ENCODE measurements at places on chromosomes 2 and 18. TPM values are rescaled to one million over a fixed set of nuclear protein-coding genes. Genes with fewer than 3 reads are reported as not detected.
A peak's percentile ranks its signal among the peaks of the same experiment; 100 is the strongest.

DNA sequence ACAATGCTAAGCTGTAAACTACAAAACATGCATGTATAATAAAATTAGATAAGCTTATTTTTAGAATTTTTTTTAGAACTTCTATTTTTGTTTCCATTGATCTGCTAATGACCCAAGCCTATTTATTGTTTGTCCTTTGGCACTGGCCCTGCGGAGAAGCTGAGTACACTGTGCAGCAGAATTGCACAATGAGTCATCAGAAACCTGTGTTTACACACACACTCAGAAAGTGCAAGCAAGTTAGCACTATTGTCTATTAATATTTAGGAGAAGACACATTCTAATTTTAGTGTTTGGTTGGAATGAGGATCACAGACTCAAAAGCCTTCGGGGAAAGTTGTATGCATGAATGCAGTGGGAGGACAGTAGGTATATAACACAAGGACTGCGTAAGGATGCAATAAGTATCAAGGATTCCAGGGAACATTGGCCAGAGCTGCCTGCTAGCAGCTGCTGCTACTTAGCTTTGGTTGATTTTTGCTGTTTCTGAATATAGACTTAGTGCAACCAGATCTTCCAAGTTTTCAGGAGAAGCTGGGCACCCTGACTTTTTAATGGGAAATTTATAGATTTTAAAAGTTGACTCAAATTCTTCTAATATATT, 128.2 kb downstream of the KCNH7 start:
- H3K27me3 ChIP-seq: no peaks in the 10 kb centered on the region
- peaks cover 18% of the 10 kb centered on the region for H3K4me1 ChIP-seq
- DNase-seq: peak; percentile 52

- H3K27me3 ChIP-seq: no peaks in the 10 kb centered on the region
- H3K27ac ChIP-seq: no peak overlapping the region
- H3K36me3 ChIP-seq: no peaks in the 10 kb centered on the region
- H3K4me3 ChIP-seq: no peak overlapping the region
- no peaks in the 10 kb centered on the region for H3K4me1 ChIP-seq
- DNase-seq: no peak
Observed at GRCh38 chr2:167424221-167424620, 535.9 kb downstream of the XIRP2 start.

CFC1 gene
- total RNA-seq: not detected

- H3K27ac ChIP-seq: no peak overlapping the region
- no peak for DNase-seq
- no peaks in the 10 kb centered on the region for H3K4me1 ChIP-seq
- H3K36me3 ChIP-seq: no peaks in the 10 kb centered on the region
Observed at GRCh38 chr2:103616891-103617290, 855.1 kb downstream of the TMEM182 start.

DNA sequence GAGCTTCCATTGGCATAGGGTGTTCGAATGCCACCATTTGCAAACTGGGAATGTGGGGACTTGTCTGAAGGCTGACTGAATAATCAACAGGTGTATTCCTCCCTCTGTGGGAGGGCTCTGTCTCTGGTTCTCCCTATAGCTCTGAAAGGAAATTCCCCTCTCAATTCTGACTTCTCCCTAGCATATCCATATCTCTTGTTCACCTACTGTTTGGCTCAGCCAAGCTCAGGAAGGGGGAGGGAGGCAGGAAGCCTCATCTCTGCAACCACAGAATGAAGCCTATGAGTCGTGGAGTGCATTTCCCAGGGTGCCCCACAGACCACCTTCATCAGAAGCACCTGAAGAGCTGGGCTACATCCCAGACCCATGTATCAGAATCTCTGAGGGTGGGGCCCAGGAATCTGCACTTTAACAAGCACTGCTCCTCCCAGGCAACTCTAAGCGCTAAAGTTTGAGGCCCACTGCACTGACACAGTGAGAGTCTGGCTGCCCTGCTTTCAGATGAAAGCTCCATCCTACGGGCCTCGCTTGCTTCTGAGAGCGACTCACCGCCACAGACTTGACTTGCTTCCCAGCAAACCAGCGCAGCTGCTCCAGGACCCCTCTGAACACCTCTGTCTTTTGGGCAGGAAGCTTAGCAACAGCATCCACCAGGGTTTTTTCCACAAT, 32.0 kb downstream of the XDH start:
- no peak overlapping the region for H3K4me3 ChIP-seq
- no peaks in the 10 kb centered on the region for H3K4me1 ChIP-seq
- no peaks in the 10 kb centered on the region for H3K27me3 ChIP-seq
- no peaks in the 10 kb centered on the region for H3K36me3 ChIP-seq
- H3K27ac ChIP-seq: no peak overlapping the region
- no peak for DNase-seq

DNA sequence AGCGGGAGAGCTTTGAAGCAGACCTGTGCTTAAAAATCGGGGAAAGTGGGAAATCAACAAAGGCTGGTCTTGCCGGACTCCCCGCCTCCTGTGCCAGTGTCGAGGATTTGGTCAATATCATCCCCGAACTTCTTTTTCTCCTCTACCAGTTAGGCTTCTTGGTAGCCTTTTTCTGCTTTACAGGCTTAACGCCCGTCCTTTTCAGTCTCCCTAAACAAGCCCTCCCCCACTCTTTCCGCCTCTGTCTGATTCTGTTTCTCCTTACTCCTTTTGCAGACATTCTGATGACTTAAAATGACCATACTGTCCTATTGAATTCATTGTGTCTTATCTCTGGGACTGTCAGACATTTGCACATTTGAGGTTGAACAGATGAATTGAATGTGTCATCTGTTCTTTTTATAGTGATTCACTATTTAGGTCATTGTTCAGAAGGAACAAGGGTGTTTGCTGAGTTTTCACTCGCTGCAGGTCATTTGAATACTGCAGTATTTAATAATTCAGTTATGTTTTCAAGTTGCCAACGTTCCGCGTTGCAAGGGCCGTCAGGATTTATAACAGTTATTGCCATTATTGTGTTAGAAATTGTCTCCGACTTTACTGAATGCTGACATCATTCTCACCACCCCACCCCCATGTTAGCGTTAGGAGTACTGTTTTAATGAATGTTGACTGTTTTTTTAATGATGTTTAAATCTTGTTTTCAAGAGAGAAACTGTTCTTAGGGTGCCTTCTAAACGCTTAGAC, 1.1 kb downstream of the ITGAV start:
- H3K4me3 ChIP-seq: peak overlapping the region; percentile 90
- peak overlapping the region; percentile 99 for H3K27ac ChIP-seq
- no peaks in the 10 kb centered on the region for H3K27me3 ChIP-seq
- DNase-seq: peak; percentile 25
- H3K36me3 ChIP-seq: no peaks in the 10 kb centered on the region

- H3K36me3 ChIP-seq: no peaks in the 10 kb centered on the region
- no peak for DNase-seq
- H3K27ac ChIP-seq: no peak overlapping the region
- H3K27me3 ChIP-seq: no peaks in the 10 kb centered on the region
- no peak overlapping the region for H3K4me3 ChIP-seq
- H3K4me1 ChIP-seq: no peaks in the 10 kb centered on the region
Observed at GRCh38 chr2:128425216-128425615, 106.5 kb upstream of the HS6ST1 start.

SKOR2 gene
- total RNA-seq: not detected

CHST10 gene
- total RNA-seq: 18.3 TPM

GRCh38 chr2:107633580-107634147, 193.0 kb upstream of the RGPD4 start:
- no peak overlapping the region for H3K4me3 ChIP-seq
- H3K27ac ChIP-seq: no peak overlapping the region
- DNase-seq: no peak
- H3K36me3 ChIP-seq: no peaks in the 10 kb centered on the region

DNA sequence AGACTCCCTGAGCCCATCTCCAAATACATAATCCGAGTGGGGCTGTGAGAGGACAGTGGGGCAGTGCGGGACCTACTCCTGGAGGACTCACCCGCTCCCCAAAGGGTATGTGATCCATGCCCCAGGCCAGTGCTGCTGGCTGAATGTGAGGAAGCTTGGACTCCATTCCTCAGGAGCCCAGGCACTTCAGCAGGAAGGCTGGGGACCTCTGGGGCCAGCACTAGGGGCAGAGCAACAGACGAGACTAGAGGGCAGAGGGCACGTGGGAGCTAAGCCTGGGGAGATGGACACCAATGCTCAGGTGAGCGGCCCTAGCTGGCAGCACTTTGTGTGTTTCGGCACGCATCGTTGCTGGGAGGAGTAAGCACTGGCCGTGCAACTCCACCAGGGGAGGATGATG, 84.9 kb downstream of the MALT1 start:
- H3K4me3 ChIP-seq: no peak overlapping the region
- H3K27ac ChIP-seq: no peak overlapping the region
- no peak for DNase-seq
- no peaks in the 10 kb centered on the region for H3K36me3 ChIP-seq
- no peaks in the 10 kb centered on the region for H3K27me3 ChIP-seq

GRCh38 chr2:84278386-84278785, 180.7 kb downstream of the SUCLG1 start:
- no peak overlapping the region for H3K4me3 ChIP-seq
- H3K4me1 ChIP-seq: no peaks in the 10 kb centered on the region
- no peak overlapping the region for H3K27ac ChIP-seq
- no peaks in the 10 kb centered on the region for H3K27me3 ChIP-seq
- DNase-seq: no peak

DNA sequence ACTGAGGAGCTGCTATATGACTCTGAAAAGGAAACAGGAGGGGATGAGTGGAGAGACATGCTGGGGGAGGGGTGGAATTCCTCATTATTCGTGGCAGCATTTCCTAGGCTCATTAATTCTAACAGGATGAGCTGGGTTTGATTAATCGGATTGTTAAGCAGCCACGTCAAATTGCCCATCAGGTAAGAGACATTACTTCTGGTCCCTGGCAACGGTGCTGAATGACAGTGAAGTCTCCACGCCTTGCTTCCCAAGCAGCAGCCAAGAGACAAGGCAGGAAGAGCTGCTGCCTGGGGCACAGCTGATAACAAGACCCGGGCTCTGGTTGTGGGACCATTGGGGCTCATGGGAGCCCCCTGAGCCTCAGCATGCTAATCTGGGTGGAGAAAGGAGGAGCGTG, 86.6 kb downstream of the MARCHF4 start:
- H3K4me3 ChIP-seq: no peak overlapping the region
- no peak for DNase-seq
- H3K36me3 ChIP-seq: no peaks in the 10 kb centered on the region
- no peaks in the 10 kb centered on the region for H3K4me1 ChIP-seq

CROCC2 gene
- total RNA-seq: not detected

NPPC gene
- total RNA-seq: not detected

- H3K27ac ChIP-seq: peak overlapping the region; percentile 49
- peak overlapping the region; percentile 61 for H3K4me3 ChIP-seq
- H3K36me3 ChIP-seq: no peaks in the 10 kb centered on the region
- peaks cover 30% of the 10 kb centered on the region for H3K4me1 ChIP-seq
- no peaks in the 10 kb centered on the region for H3K27me3 ChIP-seq
Observed at GRCh38 chr18:49813069-49813318, 339 bp downstream of the ACAA2 start.

LBX2 gene
- not detected for total RNA-seq

DNA sequence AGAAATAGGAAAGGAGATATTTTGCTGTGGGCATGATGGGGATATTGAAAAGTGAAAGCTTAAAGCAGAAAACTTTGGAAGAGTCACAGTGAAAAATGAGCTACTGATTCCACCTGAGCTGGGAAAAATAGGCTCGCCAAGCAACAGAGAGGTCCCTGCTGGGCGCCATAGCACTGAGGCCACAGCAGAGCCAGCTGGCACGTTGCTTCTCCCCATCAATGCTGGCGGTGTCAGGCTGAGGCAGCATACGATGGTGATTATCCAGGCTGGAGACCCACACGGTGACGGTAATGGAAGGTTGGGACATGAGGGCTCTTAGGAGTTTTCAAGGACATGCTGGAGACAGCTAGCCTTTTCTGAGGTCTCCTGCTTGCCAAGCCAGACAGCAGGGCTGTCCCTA, 25.8 kb upstream of the DTNB start:
- H3K36me3 ChIP-seq: no peaks in the 10 kb centered on the region
- H3K4me3 ChIP-seq: no peak overlapping the region
- no peaks in the 10 kb centered on the region for H3K4me1 ChIP-seq
- H3K27ac ChIP-seq: no peak overlapping the region
- no peaks in the 10 kb centered on the region for H3K27me3 ChIP-seq
- DNase-seq: peak; percentile 5

LOXHD1 gene
- total RNA-seq: 0.27 TPM

- H3K27me3 ChIP-seq: no peaks in the 10 kb centered on the region
- H3K4me1 ChIP-seq: no peaks in the 10 kb centered on the region
- H3K36me3 ChIP-seq: no peaks in the 10 kb centered on the region
Observed at GRCh38 chr2:102967451-102967850, 205.6 kb downstream of the TMEM182 start.

IL1RL2 gene
- total RNA-seq: 3.3 TPM

GRCh38 chr2:219419331-219420197, 1.4 kb downstream of the DES start:
- peaks cover 3% of the 10 kb centered on the region for H3K4me1 ChIP-seq
- no peaks in the 10 kb centered on the region for H3K36me3 ChIP-seq
- no peak overlapping the region for H3K27ac ChIP-seq
- no peak for DNase-seq
- H3K27me3 ChIP-seq: peaks cover 9% of the 10 kb centered on the region

DNA sequence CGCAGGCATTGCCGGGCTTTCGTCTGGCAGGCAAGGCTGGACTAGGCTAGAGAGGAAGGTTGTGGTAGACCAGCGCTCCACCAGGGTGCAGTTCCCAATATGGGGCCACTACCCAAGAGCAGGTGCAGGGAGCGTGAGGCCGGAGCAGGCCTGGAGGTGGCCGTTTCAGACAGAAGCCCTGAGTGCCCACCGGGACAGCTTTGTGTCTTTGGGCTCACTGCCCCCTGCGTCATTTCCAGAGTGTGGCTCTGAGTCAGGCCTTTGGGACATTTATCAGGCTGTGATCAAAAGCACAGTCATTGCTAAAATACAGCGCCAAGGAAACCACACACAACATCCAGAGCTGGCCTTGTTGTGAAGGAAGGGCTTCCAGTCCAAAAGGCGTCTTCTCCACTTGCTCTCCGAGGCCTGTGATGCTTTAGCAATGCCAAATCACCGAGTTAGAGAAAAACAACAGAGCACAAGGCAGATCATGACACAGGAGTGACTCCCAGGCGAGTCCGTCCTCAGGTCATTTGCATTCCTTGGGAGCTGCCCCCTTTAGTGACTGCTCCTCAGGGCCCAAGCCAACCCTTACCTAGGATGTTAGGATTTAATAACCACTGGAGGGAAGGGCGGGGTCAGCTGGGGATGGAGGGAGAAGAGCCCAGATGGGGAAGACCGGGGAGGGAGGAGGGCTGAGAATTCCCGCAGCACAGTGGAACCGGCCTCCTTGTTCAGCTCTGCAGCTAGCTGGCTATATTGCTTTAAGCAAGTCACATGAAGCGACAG, 42.3 kb downstream of the RFX8 start:
- H3K36me3 ChIP-seq: no peaks in the 10 kb centered on the region
- no peak overlapping the region for H3K27ac ChIP-seq
- no peak for DNase-seq
- no peak overlapping the region for H3K4me3 ChIP-seq
- no peaks in the 10 kb centered on the region for H3K27me3 ChIP-seq

DNA sequence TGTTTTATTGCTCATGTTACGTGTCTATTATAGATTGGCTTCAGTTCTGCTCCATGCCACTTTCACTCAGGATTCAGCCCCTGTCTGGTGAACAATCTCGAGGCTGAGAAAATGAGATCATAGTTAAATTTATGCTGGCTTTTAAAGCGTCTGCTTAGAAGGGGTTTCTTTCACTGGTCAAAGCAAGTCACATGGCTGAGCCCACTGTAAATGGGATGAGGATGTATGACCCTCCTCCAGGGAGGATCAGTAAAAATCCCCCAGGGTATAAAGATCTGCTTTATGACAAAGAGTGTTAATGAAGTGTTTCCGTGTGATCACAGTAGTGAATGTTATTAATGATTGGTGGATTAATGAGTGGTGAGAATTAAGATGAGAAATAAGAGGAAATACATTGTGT, 6.2 kb upstream of the PLCL1 start:
- no peak for DNase-seq
- no peak overlapping the region for H3K4me3 ChIP-seq
- no peak overlapping the region for H3K27ac ChIP-seq
- peaks cover 2% of the 10 kb centered on the region for H3K4me1 ChIP-seq

REG1B gene
- total RNA-seq: not detected
